Suppressor macrophage treated with lipopolysaccharide for 1 hour (primary cell): ENCODE measurements at places on chromosomes 16 and 17.

DNA sequence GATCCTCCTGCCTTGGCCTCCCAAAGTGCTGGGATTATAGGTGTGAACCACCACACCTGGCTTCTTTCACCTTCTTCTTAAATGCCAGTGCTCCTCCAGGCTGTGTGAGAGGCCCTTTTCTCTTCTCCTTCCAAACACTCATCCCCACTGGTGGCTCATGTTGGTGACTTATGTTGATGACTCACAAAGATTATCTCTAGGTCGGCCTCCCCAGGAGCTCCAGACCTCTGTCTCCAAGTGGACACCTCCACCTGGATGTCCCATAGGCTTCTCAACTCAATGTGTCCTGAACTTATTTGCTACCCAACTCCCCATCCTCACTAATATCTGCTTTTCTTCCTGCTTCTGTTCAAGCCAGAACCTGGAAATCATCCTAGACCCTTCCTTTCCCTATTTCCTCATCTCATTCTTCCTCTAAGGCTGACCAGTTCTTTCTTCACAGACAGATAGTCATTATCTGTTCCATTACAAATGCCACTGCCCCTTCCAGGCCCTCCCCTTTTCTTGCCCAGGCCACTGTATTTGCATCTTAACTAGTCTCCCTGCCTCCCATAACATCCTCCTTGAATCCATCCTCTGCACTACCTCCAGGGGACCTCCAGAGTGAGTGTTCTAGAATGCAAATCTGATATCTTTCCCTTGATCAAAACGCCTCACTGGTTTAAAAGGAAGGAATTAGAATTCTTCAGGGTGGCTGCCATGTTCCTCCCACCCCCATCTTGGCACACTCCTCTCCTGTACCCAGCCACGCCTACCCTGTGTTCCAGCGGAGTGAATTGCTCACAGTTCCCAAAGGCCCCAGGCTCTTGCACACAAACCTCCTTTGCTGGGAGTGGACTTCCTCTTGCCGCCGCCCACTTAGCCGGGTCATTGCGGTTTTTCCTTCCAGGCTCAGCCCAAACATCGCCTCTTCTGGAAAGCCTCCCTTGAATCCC lies 34.8 kb upstream of the FBXO47 start:
- peak; percentile 92 for DNase-seq

DNA sequence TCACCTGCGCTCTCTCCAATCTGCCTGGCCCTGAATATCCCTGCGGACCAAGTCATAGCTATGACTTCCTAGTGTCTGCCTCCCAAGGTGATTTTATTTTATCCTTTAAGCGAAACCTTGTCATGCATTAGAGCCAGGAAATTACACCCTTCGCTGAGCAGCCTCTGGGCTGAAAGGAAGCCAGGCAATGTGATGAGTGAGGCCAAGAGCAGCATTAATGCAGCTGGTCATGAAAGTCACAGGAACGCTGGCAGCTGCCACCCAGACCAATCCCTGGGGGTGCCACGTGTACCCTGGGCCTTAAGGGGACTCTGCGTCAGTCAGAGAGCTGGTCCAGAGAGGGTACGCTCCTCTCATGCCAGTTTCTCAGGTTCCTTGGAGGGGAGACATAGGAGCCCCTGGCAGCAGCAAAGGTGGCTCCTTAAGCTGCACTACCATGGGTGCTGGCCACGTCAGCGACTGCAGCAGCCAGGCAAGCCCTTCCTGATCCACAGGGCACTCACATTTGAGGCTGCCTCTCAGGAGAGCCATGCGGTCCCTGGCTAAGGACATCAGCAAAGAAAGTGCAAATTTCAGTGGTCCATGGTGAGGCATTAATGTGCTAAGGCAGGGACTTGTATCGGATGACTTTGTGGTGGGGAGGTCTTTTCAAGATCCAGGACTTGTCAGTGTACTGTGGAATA lies 42.7 kb upstream of the WSCD1 start:
- no peak for DNase-seq

DNA sequence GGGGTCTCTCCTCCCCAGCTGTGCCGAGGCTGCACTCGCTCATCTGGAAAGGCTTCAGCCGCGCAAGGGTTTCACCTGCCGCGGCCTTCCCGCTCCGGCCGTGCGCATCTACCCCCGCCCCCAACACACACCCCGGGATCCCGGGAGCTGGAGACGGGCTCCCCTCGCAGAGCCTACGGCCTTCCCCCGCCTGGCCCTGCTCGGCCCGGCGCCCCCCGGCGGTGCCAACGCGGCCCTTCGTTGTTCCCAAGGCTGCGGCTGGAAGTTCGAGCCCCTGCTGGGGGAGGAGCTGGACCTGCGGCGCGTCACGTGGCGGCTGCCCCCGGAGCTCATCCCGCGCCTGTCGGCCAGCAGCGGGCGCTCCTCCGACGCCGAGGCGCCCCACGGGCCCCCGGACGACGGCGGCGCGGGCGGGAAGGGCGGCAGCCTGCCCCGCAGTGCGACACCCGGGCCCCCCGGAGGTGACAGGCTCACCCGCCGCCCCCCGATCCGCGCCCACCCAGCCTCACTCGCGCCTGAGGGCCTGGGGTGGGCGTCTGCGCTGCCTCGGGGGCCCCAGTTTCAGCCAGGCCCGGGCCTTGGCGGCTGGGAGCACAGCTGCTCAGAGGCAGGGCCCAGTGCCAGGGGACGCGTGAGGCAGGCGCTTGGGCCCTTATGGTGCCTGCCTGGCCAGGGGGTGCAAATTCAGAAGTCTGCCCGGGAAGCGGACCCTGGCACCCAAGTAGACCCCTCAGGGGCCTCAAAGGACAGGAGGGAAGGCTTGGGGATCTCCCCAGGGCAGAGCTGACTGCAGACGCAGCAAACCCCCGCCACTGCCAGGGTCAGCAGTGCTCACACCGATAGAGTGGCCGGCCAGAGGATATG lies 11.2 kb downstream of the GALK1 start:
- DNase-seq: peak; percentile 72

GRCh38 chr17:40338941-40339649 lies 25.4 kb downstream of the GJD3 start:
- DNase-seq: no peak

GRCh38 chr16:81546781-81547180 lies 102.2 kb downstream of the CMIP start:
- no peak for DNase-seq

DNA sequence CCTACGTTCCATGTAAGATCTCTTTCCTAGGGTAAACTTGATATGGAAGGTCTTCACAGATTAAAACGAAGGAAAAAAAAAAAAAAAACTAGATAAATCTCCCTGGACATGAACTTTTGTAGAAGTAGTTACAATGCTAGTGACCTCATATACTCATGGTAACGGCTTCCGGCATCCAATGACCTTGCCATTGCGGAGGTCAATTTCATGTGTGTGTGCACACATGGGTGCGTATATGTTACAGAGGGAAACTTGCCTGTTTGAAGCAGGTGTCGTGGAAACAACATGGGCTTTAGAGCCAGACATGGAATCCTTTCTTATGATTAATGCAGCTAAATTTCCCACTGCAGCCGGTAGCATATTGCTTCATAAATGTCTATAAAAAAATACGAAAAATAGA lies 435.5 kb downstream of the MAF start:
- no peak for DNase-seq

DNA sequence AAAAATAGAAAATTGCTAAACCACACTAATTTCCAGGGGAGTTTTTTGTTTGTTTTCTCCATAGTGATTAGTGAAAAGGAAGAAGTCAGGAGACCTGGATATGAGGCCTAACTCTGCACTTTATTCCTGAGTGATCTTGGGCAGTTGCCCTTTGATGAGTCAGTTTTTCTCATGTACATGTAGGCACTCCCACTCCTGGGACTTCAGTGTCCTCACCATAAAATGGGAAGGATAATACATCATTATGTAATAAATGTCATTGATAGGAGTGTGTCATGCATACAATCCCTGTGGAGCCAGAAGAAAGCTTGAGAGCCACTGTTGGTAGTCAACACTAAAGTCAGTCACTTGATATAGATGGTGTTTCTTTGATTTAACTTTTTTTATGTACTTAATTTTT lies 32.5 kb downstream of the WIPF2 start:
- DNase-seq: peak; percentile 82

GRCh38 chr17:18185391-18185790 lies 1.8 kb downstream of the ALKBH5 start:
- no peak for DNase-seq

GRCh38 chr16:9434659-9435058 lies 343.2 kb downstream of the HAPSTR1 start:
- no peak for DNase-seq
